ENCODE measurements at places on chromosomes 11 and 22.

DNA sequence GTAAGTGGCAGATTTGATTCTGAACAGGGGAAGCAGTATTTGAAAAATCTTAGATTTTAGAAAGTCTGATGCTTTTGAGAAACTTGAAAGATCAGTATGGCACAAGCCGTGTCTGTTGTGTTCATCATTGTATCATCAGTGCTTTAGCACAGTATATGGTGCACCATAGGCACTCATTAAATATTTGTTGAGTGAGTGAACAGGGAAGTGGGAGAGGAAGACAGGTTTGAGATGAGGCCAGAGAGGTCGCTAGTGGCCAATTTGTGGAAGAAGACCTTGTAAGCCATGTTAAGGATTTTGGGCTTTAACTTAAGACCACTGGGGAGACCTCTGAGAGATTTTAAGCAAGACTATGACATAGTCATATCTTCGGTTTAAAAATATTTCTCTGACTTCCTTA is 12.9 kb downstream of the CHEK1 start:
- no peak for DNase-seq

GRCh38 chr22:22200569-22201184 is 43.9 kb upstream of the VPREB1 start:
- DNase-seq = no peak

- no peak for DNase-seq
Observed at GRCh38 chr22:30459181-30460052, 12.4 kb downstream of the SEC14L3 start.

DNA sequence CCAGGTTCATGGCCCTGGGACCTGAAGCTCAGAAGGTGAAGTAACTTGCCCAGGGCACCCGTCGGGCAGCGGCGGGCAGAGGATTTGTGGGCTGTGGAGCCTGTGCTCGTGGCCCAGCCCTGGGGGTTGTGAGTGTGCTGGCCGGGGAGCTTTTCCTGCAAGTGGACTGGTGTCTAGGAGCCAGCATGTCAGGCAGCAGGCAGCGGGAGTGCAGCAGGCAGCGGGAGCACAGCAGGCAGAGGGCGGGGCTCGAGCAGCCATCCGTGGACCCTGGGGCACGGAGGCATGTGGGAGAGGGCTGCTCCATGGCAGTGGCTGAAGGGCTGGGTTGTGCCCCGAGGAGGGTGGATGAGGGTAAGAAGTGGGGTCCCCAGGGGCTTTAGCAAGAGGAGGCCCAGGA is 72.7 kb upstream of the PPP6R3 start:
- DNase-seq = no peak

DNA sequence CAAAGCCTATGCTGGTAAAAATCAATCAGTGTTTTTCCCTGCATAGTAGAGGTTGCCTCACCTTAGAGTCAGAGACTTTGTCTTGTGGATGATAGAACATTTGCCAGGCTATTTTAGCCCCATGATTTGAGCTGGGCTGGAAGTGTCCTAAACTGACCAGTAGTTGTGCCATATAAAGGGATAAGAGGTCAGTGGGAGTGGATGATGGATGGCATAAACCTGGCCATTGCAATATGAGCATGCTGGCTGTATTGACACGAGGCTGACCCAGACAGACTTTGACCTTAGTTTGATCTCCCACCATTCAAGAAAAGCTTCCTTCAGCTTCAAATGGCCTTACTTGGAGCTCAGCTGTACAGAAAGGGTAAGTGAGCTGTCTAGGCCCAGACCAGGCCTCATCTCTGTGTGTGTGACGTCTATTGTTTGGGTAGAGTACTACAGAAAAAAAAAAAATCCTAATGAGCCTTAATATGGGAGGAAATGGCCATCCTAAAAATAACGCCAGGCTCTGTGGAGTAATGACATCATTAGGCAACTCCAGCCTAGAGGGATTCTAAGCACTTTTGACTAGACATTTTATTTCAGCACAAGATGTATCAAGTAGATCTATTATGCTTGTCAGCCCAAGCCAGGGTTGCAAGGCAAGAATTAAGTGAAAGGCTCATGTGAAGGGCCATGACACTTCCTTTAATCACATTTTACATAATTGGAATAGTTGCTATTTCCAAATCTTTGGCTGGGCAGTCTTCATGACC is 51.3 kb upstream of the CADM1 start:
- no peak for DNase-seq

- no peak for DNase-seq
Observed at GRCh38 chr11:71140206-71140919, 112.0 kb downstream of the SHANK2 start.

DNA sequence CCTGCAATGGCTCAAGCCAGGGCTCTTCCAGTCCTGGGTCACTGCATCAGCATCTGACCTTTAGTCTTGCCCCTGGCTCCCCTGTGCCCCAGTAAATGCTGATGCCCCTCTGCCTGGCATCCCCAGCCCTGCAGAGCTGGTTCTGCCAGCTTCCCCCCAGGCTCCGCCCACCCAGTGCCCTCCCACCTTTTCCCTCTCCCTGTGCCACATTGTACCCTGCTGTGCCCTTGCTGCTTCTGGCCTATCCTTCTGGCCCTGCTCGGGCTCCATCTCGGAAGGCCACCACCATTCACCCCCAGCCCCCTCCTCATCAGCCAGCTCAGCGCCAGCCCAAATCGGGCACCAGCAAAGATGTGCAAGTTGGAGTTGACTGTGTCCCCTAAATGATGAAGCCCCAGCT is 7.4 kb downstream of the CAPN5 start:
- peak; percentile 30 for DNase-seq

- DNase-seq = no peak
Observed at GRCh38 chr22:27424319-27424718, 377.2 kb downstream of the MN1 start.

GRCh38 chr22:27133681-27134314 is 476.4 kb downstream of the MIAT start:
- DNase-seq = no peak

DNA sequence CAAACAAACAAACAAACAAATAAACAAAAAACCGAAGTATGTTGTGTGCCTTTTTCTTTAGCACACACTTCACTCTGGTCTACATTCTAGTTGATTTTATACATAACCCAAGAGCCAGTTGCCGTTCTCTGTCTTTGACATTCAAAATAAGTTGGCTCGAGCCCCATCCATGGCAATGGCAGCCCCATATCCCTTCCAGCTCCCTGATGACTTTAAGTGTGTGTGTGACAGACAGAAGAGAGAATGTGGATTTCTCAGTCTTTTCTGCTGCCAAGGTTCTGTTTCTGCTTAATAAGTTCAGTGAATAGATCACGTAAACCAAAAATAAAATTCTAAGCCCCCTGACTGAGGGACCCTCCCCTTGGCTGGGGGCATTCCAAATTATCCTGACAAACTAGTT is 100.6 kb upstream of the TENM4 start:
- no peak for DNase-seq

- DNase-seq = no peak
Observed at GRCh38 chr22:49240472-49240871, 587.2 kb downstream of the BRD1 start.

Data from NCI-H510A (cell line).